A549 treated with CORT108297 at 1 μM for 4 hours (cell line): ENCODE measurements at places on chromosomes 12 and 14. TPM values are rescaled to one million over a fixed set of nuclear protein-coding genes. Genes with fewer than 3 reads are reported as not detected.

Gene HOXC9
- total RNA-seq, result 11.1 to 12.5 TPM (median 11.7 TPM) in 5 replicates

Gene PTGER2
- total RNA-seq, result 1.6 to 2.5 TPM (median 1.8 TPM) in 5 replicates

Gene TM9SF1
- 62.6 to 70.9 TPM (median 69.7 TPM) in 5 replicates for total RNA-seq

Gene GRIN2B
- 3.7 to 5.6 TPM (median 4.7 TPM) in 5 replicates for total RNA-seq

Gene CLEC6A
- not detected in 5 replicates for total RNA-seq
